Myocyte (in vitro differentiated cells): ENCODE measurements at places on chromosomes 6 and 20. TPM values are rescaled to one million over a fixed set of nuclear protein-coding genes. Genes with fewer than 3 reads are reported as not detected.

DNA sequence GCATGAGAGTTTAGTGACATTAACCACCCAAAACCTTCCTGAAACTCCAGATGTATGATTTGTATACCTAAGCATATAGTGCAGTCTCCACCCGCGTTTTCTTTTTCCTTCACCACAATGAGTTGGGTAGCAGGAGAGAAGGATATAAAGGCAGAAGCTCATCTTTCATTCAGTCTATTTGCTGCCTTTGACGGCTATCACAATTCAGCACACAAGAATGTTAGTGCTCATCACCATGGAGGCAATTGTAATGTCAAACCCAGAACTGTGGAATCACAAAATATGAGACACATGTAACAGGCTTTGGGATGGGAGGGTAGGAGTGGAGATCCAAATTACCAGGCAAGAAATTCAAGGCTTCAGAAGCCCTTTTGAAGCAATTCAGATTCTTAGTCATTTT is 17.6 kb downstream of the ZHX3 start:
- peak; percentile 55 for DNase-seq

- DNase-seq, result no peak
Observed at GRCh38 chr20:3885715-3886114, 3.5 kb upstream of the PANK2 start.

GJA10 gene
- total RNA-seq, result not detected in 2 replicates

ZNF311 gene
- 0.32 and 1.5 TPM in 2 replicates for total RNA-seq

DNA sequence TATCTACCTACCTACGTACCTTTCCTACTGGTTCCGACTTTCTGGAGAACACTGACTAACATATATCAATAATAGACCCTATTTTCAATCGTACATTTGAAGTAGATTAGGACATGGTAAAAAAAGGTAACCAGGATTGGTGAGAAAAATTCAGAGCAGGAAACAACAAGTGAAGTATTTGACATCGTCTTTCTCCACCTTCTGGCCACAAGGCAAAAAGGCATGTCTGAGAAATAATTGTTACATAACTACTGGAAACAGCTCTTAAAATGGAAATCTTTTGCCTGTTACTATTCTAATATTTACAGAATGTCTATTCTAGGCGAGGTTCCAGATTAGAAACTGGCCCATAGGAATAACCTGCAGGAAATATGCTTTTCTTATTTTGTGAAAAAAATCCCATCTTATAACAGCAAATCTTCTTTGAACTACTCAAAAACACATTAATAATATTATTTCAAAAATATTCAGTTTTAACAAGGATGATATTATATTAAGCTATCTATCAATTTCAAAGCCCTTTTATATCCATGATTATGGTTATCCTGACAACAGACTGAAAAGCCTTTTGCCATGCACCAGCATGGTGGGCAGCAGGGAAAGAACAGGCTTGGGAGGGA is 80.8 kb downstream of the RCAN2 start:
- DNase-seq, result peak; percentile 70

GRCh38 chr6:31053873-31054272 is 43.6 kb downstream of the MUC22 start:
- DNase-seq, result no peak

DNA sequence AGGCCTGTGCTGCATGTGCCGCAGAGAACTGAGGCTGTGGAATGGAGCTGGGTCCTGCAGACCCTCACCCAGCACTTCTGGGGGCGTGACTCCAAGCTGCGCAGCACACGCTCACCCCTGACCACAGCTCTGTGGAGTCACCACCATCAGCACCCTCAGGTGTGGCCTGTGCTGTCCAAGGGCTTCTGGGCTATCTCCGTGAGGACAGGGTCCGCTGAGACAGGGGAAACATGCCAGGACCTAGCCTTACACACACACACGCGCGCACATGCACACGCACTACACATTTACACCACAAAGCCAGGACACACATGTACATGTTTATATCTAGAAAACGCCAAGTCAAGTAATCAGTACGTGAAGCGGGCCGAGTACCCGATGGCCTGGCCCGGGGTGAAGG is 26.8 kb upstream of the TCFL5 start:
- DNase-seq, result no peak

- DNase-seq, result no peak
Observed at GRCh38 chr6:124319410-124319809, 515.7 kb downstream of the NKAIN2 start.

DNA sequence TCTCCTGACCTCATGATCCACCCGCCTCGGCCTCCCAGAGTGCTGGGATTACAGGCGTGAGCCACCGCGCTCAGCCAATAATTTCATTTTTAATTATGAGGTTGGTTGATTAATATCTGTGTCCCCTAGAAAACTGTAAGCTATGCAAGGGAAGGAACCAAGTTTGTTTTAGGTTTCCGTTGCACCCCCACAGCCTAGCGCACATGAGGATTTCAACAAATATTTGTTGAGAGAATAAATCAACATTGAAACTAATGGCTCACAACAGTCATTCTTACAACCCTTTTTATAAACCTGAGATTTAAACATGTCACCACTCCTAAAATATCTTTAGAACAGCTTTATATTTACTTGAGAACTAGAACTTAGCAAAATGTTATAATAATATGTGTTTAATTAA is 114.0 kb upstream of the CARMIL1 start:
- DNase-seq, result no peak

- peak; percentile 7 for DNase-seq
Observed at GRCh38 chr6:141264101-141264500, 868.6 kb upstream of the GJE1 start.

SMOC2 gene
- total RNA-seq, result not detected in 2 replicates

DNA sequence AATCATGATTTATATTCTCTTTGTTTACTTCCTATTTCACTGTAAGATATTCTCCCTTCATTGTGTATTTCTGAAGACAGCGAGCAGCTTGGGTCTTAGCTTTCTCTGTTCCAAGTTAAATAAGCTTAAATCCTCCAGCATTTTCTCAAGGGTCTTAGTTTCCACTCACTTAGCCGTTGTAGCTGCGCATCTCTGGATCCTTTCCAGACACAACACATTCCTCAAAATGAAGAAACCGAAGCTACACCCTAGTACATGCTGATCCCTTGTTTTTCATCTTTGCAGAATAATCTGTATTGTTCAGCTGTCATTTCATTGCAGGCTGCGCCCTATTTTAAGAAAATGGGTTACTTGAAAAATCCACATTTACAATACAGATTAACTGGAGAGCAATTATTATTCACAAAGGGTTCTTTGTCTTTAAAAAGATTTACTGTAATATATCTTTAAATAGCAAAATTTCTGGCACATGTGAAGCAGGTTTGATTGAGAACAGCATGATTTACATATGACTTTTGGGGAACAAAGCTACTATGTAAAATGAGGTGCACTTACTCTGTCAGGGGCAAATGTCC is 375.8 kb downstream of the QKI start:
- peak; percentile 82 for DNase-seq
